Uterus (tissue), 4 donors: ENCODE measurements at places on chromosomes 3 and 15. TPM values are rescaled to one million over a fixed set of nuclear protein-coding genes. Genes with fewer than 3 reads are reported as not detected.
A peak's percentile ranks its signal among the peaks of the same experiment; 100 is the strongest.

- H3K4me3 ChIP-seq, result no peak overlapping the region
- no peak for DNase-seq
- no peaks in the 10 kb centered on the region for H3K27me3 ChIP-seq
- no peaks in the 10 kb centered on the region for H3K4me1 ChIP-seq
These were observed 10.8 kb upstream of the VPS33B start for GRCh38 chr15:91032919-91033803.

GRCh38 chr15:49621887-49622286 is 1.0 kb downstream of the DTWD1 start:
- H3K36me3 ChIP-seq, result no peaks in the 10 kb centered on the region
- peak overlapping the region; percentile 78 for H3K4me3 ChIP-seq
- DNase-seq, result no peak
- peak overlapping the region; percentile 96 for H3K27ac ChIP-seq
- H3K27me3 ChIP-seq, result no peaks in the 10 kb centered on the region
- no peaks in the 10 kb centered on the region for H3K4me1 ChIP-seq

- H3K4me1 ChIP-seq, result peaks cover 5% of the 10 kb centered on the region
- no peaks in the 10 kb centered on the region for H3K36me3 ChIP-seq
- H3K27ac ChIP-seq, result peak overlapping the region; percentile 42
- DNase-seq, result no peak
- H3K27me3 ChIP-seq, result no peaks in the 10 kb centered on the region
These were observed 31.5 kb downstream of the RBMS3 start for GRCh38 chr3:29312395-29312794.

The SV2B gene
- total RNA-seq, result 0.26 TPM

The LSG1 gene
- 7.9 TPM for total RNA-seq
